ENCODE measurements at places on chromosomes 11 and 22. TPM values are rescaled to one million over a fixed set of nuclear protein-coding genes. Genes with fewer than 3 reads are reported as not detected.

DNA sequence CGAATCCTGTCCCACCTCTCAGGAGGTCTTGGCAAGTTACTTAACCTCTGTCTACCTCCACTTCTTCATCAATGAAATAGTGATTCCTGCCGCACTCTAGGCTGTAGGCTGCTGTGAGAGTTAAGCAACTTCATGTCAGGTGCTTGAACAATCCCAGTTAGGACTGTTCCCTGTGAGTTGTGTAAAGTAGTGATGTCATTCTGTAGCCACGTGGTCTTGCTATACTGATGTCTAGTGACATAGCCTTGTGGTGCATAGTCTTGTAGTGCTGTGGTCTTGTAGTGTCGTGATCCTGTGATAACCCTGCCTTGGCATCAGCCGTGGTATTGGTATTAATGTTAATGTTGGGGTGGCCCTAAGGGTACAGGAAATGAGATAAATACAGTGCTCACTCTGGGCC lies 30.3 kb upstream of the PRR5 start:
- DNase-seq = peak; percentile 78

- no peak for DNase-seq
These were observed 408.3 kb upstream of the DDI1 start for GRCh38 chr11:103628121-103628520.

GRCh38 chr11:124474779-124475178 lies 29.3 kb upstream of the OR8B8 start:
- DNase-seq = no peak

DNA sequence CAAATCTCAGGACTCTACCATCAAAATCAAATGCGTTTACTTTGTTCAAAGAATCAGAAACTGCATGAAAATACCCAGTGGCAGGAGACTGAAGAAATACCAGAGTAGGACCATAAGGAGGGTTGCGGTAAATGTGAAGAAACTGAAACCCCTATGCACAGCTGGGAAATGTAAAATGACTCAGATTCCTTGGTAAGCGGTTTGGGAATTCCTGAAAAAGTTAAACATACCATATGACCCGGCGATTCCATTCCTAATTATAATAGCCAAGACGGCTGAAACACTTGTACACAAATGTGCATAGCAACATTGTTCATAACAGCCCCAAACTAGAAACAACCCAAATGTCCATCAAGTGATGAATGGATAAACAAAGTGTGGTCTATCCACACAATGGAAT lies 114.1 kb upstream of the GRAMD1B start:
- peak; percentile 65 for DNase-seq

DNA sequence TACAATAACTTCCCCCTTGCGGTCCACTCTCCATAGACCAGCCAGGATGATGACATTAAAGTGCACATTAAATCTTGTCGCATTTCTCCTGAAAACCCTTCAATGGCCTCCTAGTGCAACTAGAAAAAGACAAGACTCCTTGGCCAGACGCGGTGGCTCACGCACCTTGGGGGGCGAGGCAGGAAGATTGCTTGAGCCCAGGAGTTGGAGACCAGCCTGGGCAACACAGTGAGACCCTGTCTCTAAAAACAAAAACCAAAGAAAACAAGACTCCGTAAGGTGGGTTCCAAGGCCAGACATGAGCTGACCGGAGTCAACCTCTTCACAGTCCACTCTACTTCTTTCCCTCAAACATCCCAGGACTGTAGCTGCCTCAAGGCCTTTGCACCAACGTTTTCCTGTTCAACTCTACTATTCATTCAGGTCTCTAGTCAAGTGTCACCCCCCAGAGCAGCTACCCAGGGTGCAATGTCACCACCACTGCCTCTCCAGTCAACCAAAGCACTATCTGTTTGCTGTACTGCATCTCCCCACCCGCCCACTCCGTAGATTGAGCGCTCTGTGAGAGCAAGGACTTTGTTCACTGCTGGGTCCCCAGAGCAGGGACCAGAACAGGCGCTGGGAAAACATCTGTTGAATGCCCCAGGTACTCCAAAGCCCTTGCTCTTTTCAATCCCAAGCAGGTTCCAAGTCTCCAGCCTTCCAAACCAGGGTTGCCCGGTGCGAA lies 739 bp downstream of the ZMAT5 start:
- no peak for DNase-seq

DNA sequence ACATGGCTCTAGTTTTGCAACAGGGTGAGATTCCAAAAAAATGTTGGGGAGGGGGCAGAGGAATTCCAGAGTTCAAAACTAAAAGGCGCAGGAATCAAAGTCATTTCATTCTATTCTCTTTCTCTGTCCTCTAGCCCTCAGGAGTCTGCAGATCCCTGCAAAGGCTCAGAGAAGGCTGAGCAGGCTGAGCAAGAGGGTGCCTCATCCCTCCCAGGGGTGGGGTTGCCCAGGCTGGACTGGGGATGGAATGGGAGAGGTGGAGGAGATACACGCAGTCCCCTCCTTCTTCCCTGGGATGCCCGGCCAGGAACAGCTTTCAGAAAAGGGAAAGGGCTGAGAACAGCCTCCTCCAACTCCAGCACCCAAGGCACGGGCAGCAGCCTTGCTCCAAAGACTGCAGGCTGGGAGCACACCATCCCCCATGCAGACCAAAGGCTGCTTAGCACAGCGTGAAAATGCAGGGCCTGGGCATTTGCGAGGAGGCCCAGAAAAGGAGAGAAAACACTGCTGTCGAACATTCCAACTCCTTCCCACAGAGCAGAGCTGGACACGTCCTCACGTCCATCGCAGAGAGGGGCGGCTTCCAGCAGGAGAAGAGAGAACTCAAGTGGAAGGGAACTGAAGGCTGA lies 51.8 kb downstream of the MN1 start:
- DNase-seq = peak; percentile 52

- DNase-seq = peak; percentile 43
These were observed 806.7 kb downstream of the NTM start for GRCh38 chr11:132177106-132177505.

- no peak for DNase-seq
These were observed 38.5 kb upstream of the ARFGAP3 start for GRCh38 chr22:42895541-42895981.

- no peak for DNase-seq
These were observed 41.1 kb upstream of the SLC22A12 start for GRCh38 chr11:64549969-64550368.

- DNase-seq = no peak
These were observed 29.2 kb upstream of the PGM2L1 start for GRCh38 chr11:74427384-74427886.

- DNase-seq = no peak
These were observed 3.5 kb upstream of the UVRAG start for GRCh38 chr11:75811485-75811884.

GSTT2B gene
- total RNA-seq = 1.9 TPM

TLCD5 gene
- total RNA-seq = 7.4 TPM

LUZP2 gene
- under 0.01 TPM for total RNA-seq

Measured in fibroblast of villous mesenchyme (primary cell).